NCI-H1092 treated with DMSO at 0.1 percent for 48 hours (cell line): ENCODE measurements at places on chromosomes 4 and X.

- no peak for DNase-seq
Observed at GRCh38 chr4:8053688-8054449, 104.7 kb downstream of the ABLIM2 start.

GRCh38 chr4:1851575-1852410 is 4.2 kb downstream of the LETM1 start:
- DNase-seq, result no peak

DNA sequence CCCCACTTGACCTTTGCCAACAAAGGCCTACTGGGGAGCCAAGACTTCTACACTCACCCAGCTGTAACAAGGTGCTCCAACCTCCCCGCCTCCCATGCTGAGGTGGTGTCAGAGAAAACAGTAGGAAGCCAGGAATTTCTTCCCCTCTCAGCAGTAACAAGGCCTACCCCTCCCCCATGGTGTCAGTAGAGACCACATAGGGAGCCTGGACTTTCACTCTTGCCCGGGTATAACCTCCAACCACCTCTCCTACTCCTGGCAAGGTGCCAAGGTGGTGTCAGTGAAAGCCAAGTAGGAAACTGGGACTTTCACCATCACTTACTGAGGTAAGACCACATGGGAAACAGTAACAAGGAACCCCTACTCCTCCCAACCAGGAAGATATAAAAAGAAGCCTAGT is 93.1 kb downstream of the SLC16A2 start:
- no peak for DNase-seq

- DNase-seq, result no peak
Observed at GRCh38 chr4:158128540-158128939, 44.3 kb downstream of the GASK1B start.

DNA sequence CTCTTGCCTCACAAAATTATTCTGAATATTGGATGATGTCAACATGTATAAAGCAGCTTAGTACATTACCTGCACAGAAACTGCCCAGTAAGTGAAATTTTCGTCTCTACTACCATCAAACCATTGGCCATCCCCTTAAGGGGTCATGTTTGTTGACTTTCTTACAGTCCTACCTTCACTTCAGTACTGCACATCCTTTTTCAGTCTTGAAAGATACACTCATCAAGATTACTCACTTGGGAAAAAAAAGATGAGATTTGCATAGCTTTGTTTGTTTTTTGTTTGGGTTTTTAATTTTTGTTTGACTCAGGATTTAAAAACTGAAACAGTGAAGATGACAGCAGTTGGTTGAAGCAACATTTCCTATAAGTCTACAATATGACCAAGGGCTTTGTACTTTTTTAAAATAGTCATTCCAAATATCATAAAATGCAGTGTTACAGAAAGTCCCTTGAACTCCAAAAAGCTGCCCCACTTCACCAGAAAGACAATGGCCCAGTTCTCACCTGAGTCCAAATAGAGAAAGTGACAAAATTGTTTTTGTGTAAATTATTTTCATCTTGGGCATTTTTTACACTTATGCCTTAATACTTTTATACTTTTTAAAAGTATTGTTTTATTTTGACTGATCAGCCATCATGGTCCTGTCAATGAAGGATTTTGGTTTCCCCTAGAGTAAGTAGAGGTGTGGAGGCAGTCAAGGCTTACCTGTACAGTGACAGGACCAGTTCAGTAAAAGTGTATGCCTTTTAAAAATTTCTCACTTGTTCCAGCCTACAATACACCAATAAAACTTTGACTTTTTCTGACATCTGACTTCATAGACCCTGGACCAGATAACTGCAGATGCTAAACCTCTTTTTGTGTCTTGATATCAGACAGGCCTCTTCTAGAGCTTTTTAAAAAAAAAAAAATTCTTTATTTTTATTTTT is 59.7 kb upstream of the EDA2R start:
- no peak for DNase-seq

GRCh38 chr4:26141911-26142638 is 178.7 kb upstream of the RBPJ start:
- DNase-seq, result no peak
